ENCODE measurements at places on chromosomes 2 and 18. TPM values are rescaled to one million over a fixed set of nuclear protein-coding genes. Genes with fewer than 3 reads are reported as not detected.

RBM44 gene
- total RNA-seq, result 0.75 TPM

ANKRD29 gene
- total RNA-seq, result not detected

REEP1 gene
- not detected for total RNA-seq

IHH gene
- not detected for total RNA-seq

GRCh38 chr2:13103778-13104493 lies 387.2 kb downstream of the TRIB2 start:
- DNase-seq, result no peak

GRCh38 chr2:204496779-204497178 lies 48.5 kb upstream of the PARD3B start:
- DNase-seq, result no peak

DNA sequence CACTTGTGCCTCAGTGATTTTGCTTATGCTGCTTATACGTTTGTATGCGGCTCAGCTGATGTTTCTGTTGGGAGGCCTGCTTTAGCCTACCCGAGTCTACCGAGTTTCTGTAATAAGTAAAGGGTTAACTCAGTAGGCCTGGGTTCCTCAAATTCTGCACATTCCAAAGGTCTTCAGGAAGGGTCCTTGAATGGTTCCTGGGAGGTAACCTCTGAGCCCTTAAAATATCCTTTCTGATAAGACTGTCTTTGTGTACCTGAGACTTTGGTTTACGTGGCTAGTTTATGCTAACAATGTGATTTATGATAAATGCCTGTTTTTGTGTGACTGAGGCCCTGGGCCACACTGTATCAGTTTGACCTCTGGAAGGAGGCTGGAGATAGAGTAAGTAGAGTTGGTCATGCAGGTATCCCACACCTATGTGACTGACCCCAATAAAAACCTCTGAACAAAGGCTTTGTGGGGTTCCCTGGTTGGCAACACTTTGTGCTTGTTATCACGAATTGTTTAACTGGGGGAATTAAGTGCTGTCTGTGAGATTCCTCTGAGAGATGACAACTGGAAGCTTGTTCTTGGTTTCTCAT lies 18.9 kb upstream of the PNPT1 start:
- no peak for DNase-seq

GRCh38 chr2:24818721-24819167 lies 25.5 kb downstream of the CENPO start:
- DNase-seq, result peak; percentile 9

DNA sequence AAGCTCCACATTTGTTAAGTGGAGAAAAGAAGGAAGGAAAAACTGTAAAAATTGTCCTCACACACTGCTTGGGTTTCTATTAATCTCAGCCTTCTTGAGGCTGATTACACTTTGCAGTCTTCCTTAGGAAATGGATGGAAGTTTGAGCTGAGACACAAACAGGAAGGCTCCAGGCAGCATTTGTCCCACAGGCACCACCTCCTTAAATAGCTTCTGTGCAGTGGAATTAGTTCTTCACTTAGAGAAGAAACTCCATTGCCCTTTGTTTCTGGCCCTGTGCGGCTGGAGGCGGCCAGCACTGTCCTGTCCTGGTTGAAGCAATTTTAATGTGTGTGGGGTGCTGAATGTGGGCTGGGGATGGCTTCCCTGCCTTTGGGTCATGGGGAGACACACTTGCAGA lies 44.3 kb downstream of the ARHGAP28 start:
- DNase-seq, result no peak

- no peak for DNase-seq
These were observed 494.8 kb downstream of the RIT2 start for GRCh38 chr18:42620657-42621056.

Data from activated CD4-positive, alpha-beta memory T cell treated with anti-CD3 and anti-CD28 coated beads, Interleukin-2, amount 10 ng/mL, durations not matched to agents 7 days and 5 days (primary cell).